DMS53 (cell line): ENCODE measurements at places on chromosomes 7 and 10.

GRCh38 chr7:17010637-17011300, 129.0 kb upstream of the AGR3 start:
- peak; percentile 56 for DNase-seq

- DNase-seq: no peak
Observed at GRCh38 chr7:28174901-28175661, 5.5 kb downstream of the JAZF1 start.

GRCh38 chr7:46485481-46486065, 564.5 kb upstream of the IGFBP3 start:
- DNase-seq: no peak

DNA sequence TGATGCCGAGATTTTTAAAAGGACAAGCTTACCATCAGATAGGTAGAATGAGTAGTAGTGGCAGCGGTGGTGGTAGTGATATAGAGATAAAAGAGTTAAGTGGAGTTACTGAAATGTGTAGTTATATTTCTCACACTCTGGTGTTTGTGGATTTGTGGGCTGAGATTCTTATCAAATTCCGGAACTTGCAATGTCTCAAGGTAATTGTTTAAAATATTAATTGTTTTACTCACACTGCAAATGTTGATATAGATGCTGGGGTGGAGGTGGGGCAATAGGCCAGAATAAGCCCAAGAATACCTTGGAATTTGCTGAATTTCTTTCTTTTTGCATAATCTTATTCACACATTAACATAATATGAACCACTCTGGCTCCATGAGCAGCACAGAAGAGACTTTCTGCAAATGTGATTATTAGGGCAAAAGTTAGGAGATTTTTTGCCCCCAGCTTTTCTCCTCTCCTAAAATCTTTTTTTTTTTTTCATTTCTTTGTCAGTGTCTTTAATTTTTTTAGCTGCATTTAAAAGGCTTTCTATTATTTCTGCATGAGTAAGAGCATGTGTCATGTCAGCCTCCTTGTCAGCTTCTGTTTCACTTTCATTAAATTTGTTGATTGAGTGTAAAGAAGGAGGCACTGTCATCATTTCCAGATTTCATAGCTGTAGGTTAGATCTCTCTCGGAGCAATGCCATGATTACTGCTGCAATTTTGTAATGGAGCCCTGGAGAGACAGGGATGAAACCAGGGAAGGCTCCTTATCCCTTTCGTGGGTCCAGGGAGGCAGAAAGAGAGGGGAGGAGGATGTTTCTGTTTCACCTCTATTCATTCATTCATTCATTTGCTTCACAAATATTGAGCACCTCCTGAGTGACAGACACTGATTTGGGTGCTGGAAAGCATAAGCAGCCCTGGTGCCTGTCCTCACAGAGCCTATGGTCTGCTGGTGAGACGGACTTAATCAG, 13.1 kb upstream of the SGMS1 start:
- DNase-seq: no peak

GRCh38 chr10:52454491-52454890, 140.4 kb downstream of the DKK1 start:
- no peak for DNase-seq

GRCh38 chr10:30353851-30354250, 4.8 kb upstream of the MTPAP start:
- DNase-seq: no peak

GRCh38 chr7:70353330-70353945, 755.2 kb downstream of the AUTS2 start:
- DNase-seq: no peak

DNA sequence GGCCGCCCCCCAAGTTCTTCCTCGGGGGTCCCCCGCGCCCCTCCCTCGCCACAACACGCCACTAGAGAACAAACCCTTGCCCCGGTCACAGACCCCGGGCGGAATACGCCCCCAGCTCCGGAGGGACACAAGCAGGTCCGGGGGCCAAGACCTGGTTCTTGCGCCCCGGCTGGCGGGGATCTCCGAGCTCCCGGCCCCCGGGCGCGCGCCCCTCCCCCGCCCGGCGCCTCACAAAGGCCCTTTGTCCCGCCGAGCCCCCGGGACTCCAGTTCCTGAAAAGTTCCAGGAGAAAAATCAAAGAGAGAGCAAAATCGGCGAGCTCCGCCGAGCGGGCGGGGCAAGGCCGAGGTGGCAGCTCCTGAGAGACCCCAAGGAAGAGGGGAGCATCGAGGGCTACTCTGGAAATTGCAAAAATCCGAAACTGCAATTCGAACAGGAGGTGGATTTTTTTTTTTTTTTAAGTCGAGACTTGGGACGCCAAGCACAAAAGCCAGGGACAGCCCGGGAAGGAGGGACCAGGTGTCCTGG, 4.0 kb downstream of the TNRC18 start:
- no peak for DNase-seq

GRCh38 chr10:4127518-4128315, 342.7 kb upstream of the KLF6 start:
- peak; percentile 55 for DNase-seq

GRCh38 chr10:9681655-9682054, 1336.0 kb upstream of the CELF2 start:
- peak; percentile 36 for DNase-seq

GRCh38 chr7:154792436-154793055, 210.4 kb downstream of the PAXIP1 start:
- DNase-seq: no peak

DNA sequence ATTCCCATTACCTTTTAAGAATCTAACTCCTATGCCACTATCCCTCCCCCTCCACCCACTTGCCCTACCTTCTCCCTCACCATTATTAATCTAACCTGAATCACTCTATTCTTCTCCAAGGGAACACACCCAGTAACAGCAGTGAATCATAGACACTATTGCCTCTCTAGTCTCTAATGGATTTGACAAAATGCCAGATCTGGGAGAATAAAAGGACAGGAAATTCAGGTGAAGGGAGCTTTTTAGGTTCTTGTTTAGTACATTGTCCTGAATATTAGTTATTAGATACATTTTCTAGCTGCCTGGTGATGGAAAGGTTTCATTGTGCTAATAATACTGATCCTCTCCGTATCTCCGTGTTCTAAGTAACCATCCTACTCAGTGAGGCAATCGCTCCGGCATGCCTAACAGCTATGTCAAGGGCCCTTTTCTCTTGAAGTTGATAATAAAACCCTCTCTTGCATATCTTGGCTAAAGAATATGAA, 4.1 kb upstream of the SFR1 start:
- DNase-seq: peak; percentile 58
